Endothelial cell (in vitro differentiated cells): ENCODE measurements at places on chromosomes 11 and 22. TPM values are rescaled to one million over a fixed set of nuclear protein-coding genes. Genes with fewer than 3 reads are reported as not detected.

DNA sequence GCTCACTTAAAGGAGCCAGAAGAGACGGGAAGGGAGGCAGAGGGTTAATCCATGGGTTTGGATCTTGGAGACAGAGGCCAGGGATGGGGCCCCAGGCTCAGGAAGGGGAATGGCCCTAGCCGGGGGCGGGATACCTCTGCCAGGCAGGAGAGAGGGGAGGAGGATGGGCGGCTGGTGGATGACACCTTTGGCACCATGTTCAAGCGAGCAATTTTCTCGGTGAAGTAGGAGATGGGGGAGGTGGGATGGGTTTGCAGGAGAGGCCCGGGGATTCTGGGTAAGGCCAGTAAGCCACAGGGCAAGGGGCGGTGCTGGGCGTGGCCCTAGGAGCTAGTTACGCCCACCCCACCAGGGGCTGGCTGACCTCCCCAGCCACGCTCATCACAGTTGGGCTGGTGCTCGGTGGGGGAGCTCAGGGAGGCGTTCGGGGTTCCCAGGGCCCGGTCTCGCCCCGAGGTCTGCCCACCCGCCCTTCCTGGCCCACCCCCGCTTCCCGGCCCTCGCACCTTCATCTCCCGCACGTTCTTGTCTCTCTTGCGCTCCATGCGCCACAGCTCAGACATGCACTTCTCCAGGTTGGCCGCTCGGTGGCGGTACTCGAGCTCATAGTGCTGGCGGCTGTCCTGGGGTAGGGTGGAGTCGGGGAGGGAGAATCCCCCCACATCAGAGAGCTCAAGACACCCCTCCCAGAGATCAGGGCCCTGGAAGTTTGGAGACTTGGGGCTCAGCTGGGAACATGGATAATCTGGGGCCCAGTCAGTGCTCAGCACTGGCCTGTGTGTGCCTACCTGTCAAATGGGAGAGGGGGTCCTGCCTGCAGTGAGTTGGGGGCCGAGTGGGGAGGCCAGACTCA lies 12.7 kb downstream of the BAIAP2L2 start:
- peak; percentile 72 for DNase-seq

DNA sequence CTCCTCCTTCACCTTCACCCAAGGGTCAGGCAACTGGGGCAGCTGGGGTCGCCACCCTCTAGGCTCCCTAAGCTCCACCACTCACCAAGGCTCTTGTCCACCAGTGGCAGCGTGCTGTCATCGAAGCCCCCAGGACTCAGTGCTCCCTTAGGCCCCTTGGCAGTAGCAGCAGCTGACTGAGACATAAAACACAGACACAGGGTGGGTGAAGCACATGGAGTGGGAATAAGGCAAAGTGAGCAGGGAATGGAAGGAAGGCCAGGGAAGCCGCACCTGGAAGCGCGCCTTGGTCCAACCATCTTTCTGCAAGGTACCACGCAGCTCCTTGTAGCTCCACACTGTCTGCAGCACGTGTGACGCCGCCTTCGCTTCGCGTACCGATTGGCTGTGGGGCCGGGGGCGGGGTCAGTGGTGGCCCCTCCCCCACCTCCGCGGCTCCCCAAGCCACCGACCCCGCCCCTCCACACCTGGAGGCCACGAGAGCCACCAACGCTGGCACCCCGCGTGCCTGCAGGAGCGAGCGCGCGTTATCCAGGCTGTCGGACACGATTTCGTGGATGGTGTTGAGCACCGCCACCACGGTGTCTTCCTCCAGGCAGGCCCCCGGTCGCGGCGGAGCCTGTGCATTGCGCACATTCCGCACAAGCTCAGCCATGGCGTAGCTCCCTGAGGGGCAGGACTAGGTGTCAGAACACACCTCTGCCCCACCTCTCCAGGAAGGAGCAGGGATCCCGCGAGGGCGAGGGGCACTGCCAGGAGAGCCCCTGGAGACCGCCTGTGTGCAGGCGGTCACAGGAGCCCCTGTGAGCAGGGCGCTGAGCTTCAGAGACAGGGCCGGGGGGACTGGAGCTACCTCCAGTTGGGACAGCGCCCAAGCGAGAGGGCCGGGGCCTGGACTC lies 31.3 kb upstream of the TXNRD2 start:
- no peak for DNase-seq

DNA sequence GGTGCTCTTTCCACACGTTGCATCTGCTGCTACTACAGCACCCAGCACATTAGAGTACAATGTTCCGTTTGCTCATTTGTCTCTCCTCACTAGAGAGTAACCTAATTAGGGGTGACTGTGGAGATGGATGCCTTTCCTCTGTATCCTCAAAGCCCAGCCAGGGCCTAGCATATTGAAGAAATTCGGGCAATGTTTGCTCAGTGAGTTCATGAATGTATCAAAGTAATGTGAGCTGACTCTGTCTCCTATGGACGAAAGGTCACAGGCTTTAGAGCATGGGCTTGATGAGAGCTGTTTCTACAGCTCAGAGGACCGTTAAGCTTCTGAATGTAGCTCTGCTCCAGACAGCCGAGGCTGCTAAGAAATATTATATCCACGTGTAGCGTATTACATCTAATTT lies 67.5 kb downstream of the C11orf58 start:
- no peak for DNase-seq

The SLC22A6 gene
- not detected for total RNA-seq

The TENM4 gene
- 1.8 TPM for total RNA-seq

The RFPL2 gene
- 11.8 TPM for total RNA-seq
